ENCODE measurements at places on chromosomes 12 and 14. TPM values are rescaled to one million over a fixed set of nuclear protein-coding genes. Genes with fewer than 3 reads are reported as not detected.
A peak's percentile ranks its signal among the peaks of the same experiment; 100 is the strongest.

- DNase-seq, result peak; percentile 91
These were observed 17.9 kb downstream of the FBRSL1 start for GRCh38 chr12:132507656-132508490.

GRCh38 chr12:2057041-2057794, 4.4 kb downstream of the CACNA1C start:
- DNase-seq, result no peak

GRCh38 chr12:2683283-2684025, 111.3 kb upstream of the FKBP4 start:
- DNase-seq, result peak; percentile 50

DNA sequence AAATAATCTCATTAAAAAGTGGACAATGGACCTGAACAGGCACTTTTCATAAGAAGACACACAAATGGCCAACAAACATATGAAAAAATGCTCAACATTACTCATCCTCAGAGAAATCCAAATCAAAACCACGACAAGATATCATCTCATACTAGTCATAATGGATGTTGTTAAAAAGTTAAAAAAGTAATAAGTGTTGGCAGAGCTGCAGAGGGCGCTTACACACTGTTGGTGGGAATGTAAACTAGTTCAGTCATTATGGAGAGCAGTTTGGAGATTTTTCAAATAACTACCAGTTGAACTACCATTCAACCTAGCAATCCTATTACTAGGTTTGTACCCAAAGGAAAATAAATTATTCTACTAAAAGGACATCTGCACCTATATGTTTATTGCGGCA, 47.2 kb downstream of the FOXG1 start:
- DNase-seq, result no peak

P2RX2 gene
- total RNA-seq, result not detected
